ENCODE measurements at places on chromosomes 3 and 15. TPM values are rescaled to one million over a fixed set of nuclear protein-coding genes. Genes with fewer than 3 reads are reported as not detected.
A peak's percentile ranks its signal among the peaks of the same experiment; 100 is the strongest.

DNA sequence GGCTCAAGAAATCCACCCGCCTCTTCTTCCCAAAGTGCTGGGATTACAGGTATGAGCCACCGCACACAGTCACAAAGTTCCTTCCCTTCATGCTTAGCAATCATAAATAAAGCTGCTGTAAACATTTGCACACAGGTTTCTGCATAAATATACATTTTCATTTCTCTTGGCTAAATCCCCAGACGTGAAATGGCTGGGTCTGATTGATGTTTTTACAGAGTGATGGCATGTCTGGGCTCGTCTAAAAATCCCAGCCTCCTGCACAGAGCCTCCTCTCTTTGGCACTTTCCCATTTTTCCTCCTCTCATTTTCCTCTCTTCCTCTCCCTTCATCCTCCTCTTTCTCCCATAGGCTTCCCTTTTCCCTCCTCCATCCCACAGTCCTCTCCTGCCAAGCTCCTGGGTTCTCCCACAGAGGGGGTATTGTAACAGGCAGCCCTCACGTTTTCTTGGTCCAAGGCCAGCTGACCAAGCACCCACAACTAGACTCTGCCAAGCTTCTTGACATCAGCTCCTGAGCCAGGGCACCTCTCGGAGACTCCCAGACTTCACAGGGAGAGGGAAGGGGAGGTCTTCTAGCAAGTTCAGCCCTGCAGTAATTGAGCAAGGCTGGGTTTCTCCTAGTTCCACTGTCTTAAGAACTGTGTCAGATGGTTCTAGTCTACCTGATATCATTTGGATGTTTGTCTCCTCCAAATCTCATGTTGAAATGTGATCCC lies 10.5 kb upstream of the PLA2G4E start:
- H3K27me3 ChIP-seq: no peaks in the 10 kb centered on the region
- no peaks in the 10 kb centered on the region for H3K4me1 ChIP-seq
- DNase-seq: no peak
- H3K27ac ChIP-seq: no peak overlapping the region

DNA sequence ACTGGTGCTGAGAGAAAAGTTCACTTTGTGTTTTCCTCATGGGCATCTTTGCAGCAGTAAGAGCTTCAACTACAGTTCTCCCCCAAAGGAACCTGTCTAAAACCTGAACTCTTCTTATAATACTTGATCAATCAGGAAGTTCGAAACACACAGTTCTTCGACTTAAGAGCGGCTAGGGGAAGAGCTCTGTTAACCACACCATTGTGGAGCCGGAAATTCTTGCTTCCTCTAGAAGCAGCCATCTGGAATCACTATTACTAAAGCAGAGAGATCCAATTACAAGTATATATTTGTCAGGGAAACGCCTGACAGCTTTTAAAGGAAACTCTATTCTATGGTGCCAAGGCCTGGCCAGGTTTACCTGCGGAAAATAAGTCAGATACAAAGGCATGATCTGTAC lies 337.3 kb upstream of the CBLB start:
- no peaks in the 10 kb centered on the region for H3K27me3 ChIP-seq
- no peak for DNase-seq
- no peaks in the 10 kb centered on the region for H3K36me3 ChIP-seq
- no peak overlapping the region for H3K4me3 ChIP-seq

- H3K36me3 ChIP-seq: no peaks in the 10 kb centered on the region
- peaks cover 27% of the 10 kb centered on the region for H3K4me1 ChIP-seq
- DNase-seq: peak; percentile 93
Observed at GRCh38 chr3:141875893-141876380, 506 bp upstream of the ATP1B3 start.

DNA sequence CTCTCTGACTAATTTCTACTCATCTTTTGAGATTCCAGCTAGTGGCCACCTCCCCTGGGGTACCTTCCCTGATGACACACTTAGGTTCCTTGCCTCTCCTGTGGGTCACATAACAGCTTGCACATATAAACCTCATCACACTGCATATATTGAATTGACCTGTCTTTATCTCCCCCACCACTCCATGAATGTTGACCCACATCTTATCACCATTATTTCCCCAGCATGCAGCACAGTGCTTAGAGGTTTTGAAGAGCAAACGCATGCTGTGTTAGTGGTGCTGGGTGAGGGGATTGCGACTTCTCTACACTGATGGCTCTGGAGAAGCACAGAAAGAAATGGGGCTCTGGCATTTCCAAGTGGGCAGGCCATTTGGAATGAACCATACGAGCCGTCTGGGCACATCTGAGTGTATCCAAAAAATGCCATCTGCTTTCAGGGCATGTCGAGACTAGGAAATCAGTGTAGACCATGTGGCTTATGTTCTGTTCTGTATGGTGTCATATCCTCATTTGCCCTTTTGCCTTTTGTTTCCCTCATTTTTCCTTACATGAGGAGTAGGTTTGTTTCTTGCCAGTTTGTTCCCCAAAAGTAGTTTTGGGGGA lies 333.2 kb upstream of the TRIM42 start:
- no peak for DNase-seq
- H3K4me3 ChIP-seq: no peak overlapping the region
- H3K36me3 ChIP-seq: no peaks in the 10 kb centered on the region
- no peaks in the 10 kb centered on the region for H3K4me1 ChIP-seq
- H3K27ac ChIP-seq: no peak overlapping the region

GRCh38 chr3:161271646-161272045 lies 50.5 kb downstream of the NMD3 start:
- H3K36me3 ChIP-seq: peaks cover 18% of the 10 kb centered on the region
- no peak overlapping the region for H3K27ac ChIP-seq
- H3K27me3 ChIP-seq: no peaks in the 10 kb centered on the region
- H3K4me3 ChIP-seq: no peak overlapping the region
- DNase-seq: no peak

DNA sequence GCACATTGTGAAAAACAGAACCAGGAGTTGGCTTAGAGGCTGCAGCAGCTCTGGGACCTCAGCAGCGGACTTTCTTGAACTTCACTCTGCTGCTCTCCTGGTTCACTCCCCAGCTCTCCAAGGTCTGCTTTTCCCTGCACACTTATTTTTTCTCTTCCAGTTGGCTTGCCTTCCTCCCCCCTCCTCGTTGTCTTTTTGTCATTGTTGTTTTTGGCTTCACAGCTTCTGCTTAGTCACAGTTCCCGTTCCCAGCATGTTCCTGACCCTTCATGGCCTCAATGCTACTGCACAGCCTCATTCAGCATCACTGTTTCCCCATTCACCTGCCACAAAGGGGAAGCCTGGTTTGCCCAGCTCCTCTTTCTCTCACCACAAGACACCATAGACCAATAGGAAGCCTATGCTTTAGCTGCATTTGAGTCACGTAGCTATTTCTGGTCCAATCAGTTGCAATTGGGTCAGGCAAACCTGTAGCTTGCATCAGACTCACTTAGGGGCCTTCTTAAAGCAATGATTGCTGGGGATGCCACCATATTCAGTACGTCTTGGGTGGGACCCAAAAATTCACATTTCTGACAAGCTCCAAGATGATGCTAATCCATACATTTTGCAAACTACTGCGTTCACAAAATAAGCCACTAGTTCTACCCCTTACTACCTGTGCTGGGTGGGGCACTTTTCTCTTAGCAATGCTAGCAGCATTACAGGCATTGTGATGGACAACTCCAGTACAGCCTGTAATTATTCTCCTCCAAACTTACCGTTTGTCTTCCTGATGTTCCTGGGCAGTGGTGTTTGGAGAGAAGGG lies 7.8 kb upstream of the SUMF1 start:
- H3K27me3 ChIP-seq: no peaks in the 10 kb centered on the region
- H3K27ac ChIP-seq: peak overlapping the region; percentile 3

GRCh38 chr3:124217542-124217941 lies 225.6 kb upstream of the ROPN1 start:
- no peak overlapping the region for H3K4me3 ChIP-seq
- no peak for DNase-seq
- H3K27ac ChIP-seq: no peak overlapping the region

DNA sequence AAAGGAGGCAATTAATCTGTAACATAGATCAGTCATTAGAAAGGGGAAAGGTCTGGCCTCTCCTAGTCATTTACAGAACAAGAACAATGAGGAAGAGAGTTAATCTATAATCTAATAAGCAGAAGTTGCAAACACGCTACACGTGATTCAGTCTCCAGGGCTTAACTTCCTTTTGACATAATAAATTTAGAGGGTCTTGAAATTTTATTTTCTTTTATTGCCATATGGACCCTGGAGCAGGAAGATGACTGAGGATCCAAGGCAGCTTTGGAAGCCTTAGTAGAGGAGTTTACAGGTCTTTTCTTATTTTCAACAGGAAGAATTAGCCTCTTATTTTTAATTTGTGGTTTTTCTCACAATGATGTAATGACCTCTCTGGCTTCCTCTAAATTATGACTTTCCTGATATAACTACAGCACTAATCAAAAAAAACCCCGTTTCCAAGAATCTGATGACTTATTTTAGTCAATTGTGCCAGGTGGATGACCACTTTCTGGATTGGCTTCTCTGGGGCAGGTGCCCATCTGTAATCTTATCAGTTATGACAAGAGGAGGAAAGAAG lies 32.2 kb downstream of the ADGRG7 start:
- H3K4me1 ChIP-seq: no peaks in the 10 kb centered on the region
- H3K36me3 ChIP-seq: no peaks in the 10 kb centered on the region
- H3K27me3 ChIP-seq: no peaks in the 10 kb centered on the region
- H3K4me3 ChIP-seq: no peak overlapping the region
- no peak for DNase-seq

- DNase-seq: no peak
- H3K4me1 ChIP-seq: no peaks in the 10 kb centered on the region
- no peaks in the 10 kb centered on the region for H3K27me3 ChIP-seq
- no peaks in the 10 kb centered on the region for H3K36me3 ChIP-seq
Observed at GRCh38 chr15:95486224-95486623, 844.3 kb upstream of the NR2F2 start.

- peaks cover 80% of the 10 kb centered on the region for H3K4me1 ChIP-seq
- H3K4me3 ChIP-seq: peak overlapping the region; percentile 94
- H3K27me3 ChIP-seq: no peaks in the 10 kb centered on the region
- H3K36me3 ChIP-seq: no peaks in the 10 kb centered on the region
Observed at GRCh38 chr3:30609930-30610701, 3.7 kb downstream of the TGFBR2 start.

DNA sequence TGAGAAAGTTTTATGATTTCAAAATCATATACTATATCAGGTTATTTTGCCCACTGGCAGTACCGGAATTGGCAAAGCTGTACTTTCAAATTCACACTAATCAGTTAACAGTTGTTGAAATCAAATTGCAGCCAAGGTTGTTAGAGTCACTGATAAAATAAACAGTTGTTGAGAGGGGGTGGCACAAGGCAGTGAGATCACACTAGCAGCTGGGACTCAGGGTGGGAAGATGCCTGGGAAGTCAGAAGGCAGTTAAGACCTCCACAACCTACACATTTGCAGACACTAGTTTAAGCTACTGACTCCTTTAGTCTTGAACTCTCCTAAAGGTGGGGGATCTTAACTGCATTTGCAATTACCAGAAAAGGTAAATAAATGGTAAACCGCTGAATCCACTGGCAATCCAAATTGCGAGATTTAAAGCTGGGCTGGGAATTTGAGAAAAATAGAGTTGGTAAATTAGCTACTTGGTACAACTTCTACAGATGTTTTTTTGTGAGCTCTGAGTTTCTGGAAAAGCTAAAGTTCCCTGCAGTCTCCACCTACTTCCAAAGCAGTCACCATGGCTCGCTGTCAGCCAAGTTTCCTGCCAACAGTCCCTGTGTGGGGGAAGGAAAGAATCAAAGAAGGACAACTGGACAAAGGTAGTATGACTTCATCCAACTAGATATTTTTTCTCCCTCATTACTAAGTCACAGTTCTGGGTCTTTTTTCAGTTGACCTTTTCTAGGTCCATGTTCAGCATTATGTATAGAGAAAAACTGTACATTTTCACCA lies 105.7 kb downstream of the ZNF385D start:
- H3K27ac ChIP-seq: peak overlapping the region; percentile 77
- H3K27me3 ChIP-seq: no peaks in the 10 kb centered on the region
- H3K36me3 ChIP-seq: no peaks in the 10 kb centered on the region

GRCh38 chr3:16203671-16204629 lies 29.5 kb downstream of the GALNT15 start:
- H3K36me3 ChIP-seq: peaks cover 75% of the 10 kb centered on the region
- H3K4me1 ChIP-seq: no peaks in the 10 kb centered on the region
- H3K4me3 ChIP-seq: no peak overlapping the region

GRCh38 chr3:128346562-128346961 lies 120.1 kb downstream of the DNAJB8 start:
- H3K4me1 ChIP-seq: no peaks in the 10 kb centered on the region
- no peak overlapping the region for H3K27ac ChIP-seq
- H3K36me3 ChIP-seq: peaks cover 11% of the 10 kb centered on the region
- DNase-seq: no peak
- no peak overlapping the region for H3K4me3 ChIP-seq

DNA sequence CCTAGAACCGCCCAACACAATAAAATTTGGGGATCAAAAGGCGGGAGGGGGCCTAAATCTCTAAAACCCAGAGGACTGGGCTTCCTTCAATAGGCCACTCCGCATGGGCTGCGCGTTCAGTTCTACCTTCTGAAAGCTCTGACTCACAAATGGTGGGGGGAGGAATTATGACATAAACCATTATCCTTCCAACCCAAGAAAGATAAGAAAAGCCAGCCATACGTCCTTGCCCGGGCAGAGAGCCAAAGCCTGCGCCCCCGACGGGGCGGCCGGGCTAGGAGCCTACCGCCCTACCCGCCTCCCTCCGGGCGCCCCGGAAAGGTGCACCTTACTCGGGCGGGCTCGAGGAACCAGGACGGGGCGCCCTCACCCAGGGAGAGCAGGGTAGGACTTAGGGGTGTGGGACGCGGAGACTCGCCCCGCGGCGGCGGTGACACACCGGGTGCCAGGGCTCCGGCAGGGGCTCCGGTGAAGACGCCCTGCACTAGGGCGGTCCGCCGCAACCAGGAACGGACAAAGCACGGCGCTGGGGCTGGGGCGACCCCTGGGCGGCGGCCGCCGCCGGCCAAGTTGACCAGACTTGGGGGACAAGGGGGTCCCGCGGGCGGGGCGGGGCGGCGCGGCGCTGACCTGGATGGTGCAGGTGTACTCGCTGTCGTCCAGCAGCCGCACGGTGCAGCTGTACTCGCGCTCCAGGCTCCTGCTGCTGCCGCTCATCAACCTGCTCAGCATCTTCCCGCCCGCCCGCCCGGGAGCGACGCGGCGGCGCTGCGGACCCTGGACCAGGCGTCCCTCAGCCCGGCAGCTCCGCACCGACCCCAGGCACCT lies 534 bp downstream of the FRMD5 start:
- H3K27ac ChIP-seq: no peak overlapping the region
- peaks cover 26% of the 10 kb centered on the region for H3K27me3 ChIP-seq
- H3K4me3 ChIP-seq: peak overlapping the region; percentile 55
- no peak for DNase-seq
- H3K4me1 ChIP-seq: peaks cover 21% of the 10 kb centered on the region
- H3K36me3 ChIP-seq: no peaks in the 10 kb centered on the region

- H3K36me3 ChIP-seq: no peaks in the 10 kb centered on the region
- H3K27ac ChIP-seq: no peak overlapping the region
- DNase-seq: no peak
Observed at GRCh38 chr15:41988896-41989572, 16.7 kb upstream of the EHD4 start.

The FBLN2 gene
- total RNA-seq: 135 TPM

The FOXL2 gene
- 0.26 TPM for total RNA-seq

The NUP210 gene
- total RNA-seq: 3.6 TPM

The TGM5 gene
- total RNA-seq: under 0.01 TPM

The GOLGA6L7 gene
- not detected for total RNA-seq

The IGF2BP2 gene
- 5.4 TPM for total RNA-seq

All from esophagus muscularis mucosa (tissue), 4 donors.